ENCODE measurements at places on chromosomes 5 and 9. TPM values are rescaled to one million over a fixed set of nuclear protein-coding genes. Genes with fewer than 3 reads are reported as not detected.

DNA sequence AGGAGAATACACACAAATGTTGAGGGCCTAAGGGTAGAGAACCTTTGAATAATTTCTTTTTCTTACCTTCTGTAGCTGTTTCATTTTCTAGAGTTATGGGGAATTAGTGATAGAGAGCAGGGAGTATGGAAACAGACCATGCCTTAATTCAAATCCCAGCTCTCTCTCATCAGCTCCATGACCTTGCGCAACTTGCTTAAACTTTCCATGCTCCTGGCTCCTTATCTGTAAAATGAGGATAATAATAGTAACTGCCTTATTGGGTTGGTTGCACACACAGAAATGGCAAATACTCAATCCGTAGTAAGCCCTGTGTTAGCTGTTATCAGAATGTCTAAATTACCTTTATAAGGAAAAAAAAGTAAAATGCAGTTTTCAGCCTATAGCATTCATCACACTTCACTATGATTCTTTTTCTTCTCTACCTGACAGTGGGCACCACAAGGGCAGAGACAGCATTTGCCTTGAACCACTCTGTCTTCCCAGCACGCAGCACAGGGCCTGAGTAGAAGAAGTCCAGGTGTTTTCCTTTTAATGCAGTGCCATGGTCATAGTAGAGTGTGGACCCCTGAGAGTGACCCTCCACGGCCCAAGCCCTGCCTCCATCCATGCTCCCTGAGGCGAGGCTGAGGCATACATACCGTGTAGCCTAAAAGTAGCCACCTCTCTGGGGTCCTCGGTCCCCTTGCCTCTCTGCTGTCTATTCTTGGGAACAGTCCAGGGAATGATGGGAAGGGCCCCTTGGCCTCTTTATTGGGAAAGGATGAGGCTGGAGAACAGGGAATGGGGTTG, 17.4 kb downstream of the C5orf15 start:
- no peak for DNase-seq
- no peak overlapping the region for H3K27ac ChIP-seq
- no peaks in the 10 kb centered on the region for H3K4me1 ChIP-seq
- no peaks in the 10 kb centered on the region for H3K36me3 ChIP-seq
- H3K4me3 ChIP-seq: no peak overlapping the region
- H3K27me3 ChIP-seq: no peaks in the 10 kb centered on the region

DNA sequence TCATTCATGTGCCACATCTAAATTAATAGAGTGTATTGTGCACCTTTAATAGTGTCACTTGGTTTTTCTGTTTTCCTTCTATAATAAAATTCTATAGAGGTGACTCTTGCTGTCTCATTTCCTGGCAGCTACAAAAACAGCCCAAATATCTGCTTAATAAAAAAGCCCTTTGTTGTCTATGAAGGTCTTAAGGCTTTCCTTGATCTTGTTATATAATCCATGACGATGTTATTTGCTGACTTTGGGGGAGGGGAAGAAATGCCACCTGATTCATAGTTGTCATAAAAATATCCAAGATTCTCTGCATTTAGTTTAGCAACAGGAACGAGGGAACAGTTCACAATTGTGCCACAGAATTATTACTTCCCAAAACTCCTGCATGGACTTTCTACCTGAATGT, 31.3 kb downstream of the CPEB4 start:
- peak overlapping the region; percentile 78 for H3K27ac ChIP-seq
- H3K4me3 ChIP-seq: no peak overlapping the region
- peaks cover 56% of the 10 kb centered on the region for H3K4me1 ChIP-seq
- H3K27me3 ChIP-seq: no peaks in the 10 kb centered on the region
- H3K36me3 ChIP-seq: peaks cover 2% of the 10 kb centered on the region

FGF1 gene
- 0.20 TPM for total RNA-seq

DNA sequence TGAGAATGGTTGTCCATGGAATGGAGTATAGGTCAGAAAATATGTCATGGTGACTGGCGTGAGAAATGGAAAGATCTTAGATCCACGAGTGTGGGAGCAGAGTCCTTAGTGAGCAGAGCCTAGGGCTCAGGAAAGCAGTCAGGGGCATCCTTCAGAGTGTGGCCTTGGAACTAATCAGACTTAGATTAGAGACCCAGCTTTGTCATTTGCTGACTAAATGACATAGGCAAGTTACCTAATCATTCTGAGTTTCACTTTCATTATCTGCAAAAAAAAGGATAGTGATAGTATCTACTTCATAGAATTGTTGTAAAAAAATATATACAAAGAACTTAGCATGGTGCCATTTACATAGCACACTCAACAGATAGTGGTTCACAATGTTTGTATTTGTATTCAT, 24.3 kb upstream of the SLIT3 start:
- no peak for DNase-seq
- no peaks in the 10 kb centered on the region for H3K36me3 ChIP-seq
- H3K4me1 ChIP-seq: no peaks in the 10 kb centered on the region
- H3K27me3 ChIP-seq: peaks cover 3% of the 10 kb centered on the region
- no peak overlapping the region for H3K4me3 ChIP-seq

GRCh38 chr9:4145482-4145881, 154.4 kb downstream of the GLIS3 start:
- peaks cover 10% of the 10 kb centered on the region for H3K4me1 ChIP-seq
- no peaks in the 10 kb centered on the region for H3K36me3 ChIP-seq
- H3K4me3 ChIP-seq: no peak overlapping the region
- peak overlapping the region; percentile 62 for H3K27ac ChIP-seq
- DNase-seq: no peak

- no peaks in the 10 kb centered on the region for H3K4me1 ChIP-seq
- H3K36me3 ChIP-seq: no peaks in the 10 kb centered on the region
- H3K27me3 ChIP-seq: no peaks in the 10 kb centered on the region
- no peak overlapping the region for H3K27ac ChIP-seq
- DNase-seq: no peak
These were observed 133.0 kb upstream of the FAM120A start for GRCh38 chr9:93318480-93318879.

DNA sequence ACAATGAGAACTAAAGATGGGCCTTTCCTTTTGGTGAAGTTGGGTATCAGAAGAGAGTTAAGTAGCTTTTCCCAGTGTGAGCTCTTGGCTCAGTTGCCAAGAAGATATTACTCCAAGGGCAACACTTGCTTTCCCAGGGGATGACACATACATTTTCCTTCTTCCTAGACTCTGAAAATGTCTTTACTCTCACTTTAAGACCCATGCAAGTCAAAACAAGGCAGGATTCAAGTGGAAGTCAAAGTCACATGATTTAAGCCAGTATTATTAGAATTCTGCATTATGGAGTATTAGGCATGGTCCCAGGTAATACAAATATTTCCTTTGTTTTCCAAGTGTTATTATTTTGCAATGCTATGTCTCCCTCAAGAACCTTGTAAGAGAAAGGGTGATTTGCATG, 175.1 kb downstream of the PPP2R2B start:
- no peak for DNase-seq
- H3K4me1 ChIP-seq: no peaks in the 10 kb centered on the region
- no peak overlapping the region for H3K4me3 ChIP-seq
- no peaks in the 10 kb centered on the region for H3K36me3 ChIP-seq
- no peaks in the 10 kb centered on the region for H3K27me3 ChIP-seq
- H3K27ac ChIP-seq: no peak overlapping the region

NKD2 gene
- total RNA-seq: 1.8 TPM

GRCh38 chr9:125674981-125675973, 31.7 kb downstream of the MAPKAP1 start:
- H3K36me3 ChIP-seq: no peaks in the 10 kb centered on the region
- H3K27ac ChIP-seq: no peak overlapping the region
- DNase-seq: no peak

DNA sequence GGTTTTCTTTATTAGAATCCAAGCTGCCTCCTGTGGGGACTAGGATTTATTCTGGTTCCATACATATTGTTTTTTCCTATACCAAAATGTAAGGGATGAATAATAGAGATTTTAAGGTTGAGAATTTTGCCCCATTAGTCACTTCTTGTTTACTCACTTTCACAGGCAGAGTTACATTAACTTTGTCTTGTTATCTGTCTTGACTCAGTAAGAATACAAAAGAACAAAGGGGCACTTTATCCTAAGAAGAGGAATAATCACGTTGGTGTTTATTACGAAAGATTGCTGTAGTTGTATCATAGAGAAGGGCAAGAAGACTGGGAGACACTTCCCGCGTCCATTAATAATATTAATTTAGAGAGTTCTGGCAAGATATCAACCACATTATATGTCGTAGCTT, 599.7 kb upstream of the FTMT start:
- no peak overlapping the region for H3K4me3 ChIP-seq

DRD1 gene
- not detected for total RNA-seq

GRCh38 chr9:136688274-136689107, 1.2 kb upstream of the AGPAT2 start:
- DNase-seq: no peak
- no peaks in the 10 kb centered on the region for H3K27me3 ChIP-seq
- H3K4me1 ChIP-seq: peaks cover 41% of the 10 kb centered on the region
- no peaks in the 10 kb centered on the region for H3K36me3 ChIP-seq

DNA sequence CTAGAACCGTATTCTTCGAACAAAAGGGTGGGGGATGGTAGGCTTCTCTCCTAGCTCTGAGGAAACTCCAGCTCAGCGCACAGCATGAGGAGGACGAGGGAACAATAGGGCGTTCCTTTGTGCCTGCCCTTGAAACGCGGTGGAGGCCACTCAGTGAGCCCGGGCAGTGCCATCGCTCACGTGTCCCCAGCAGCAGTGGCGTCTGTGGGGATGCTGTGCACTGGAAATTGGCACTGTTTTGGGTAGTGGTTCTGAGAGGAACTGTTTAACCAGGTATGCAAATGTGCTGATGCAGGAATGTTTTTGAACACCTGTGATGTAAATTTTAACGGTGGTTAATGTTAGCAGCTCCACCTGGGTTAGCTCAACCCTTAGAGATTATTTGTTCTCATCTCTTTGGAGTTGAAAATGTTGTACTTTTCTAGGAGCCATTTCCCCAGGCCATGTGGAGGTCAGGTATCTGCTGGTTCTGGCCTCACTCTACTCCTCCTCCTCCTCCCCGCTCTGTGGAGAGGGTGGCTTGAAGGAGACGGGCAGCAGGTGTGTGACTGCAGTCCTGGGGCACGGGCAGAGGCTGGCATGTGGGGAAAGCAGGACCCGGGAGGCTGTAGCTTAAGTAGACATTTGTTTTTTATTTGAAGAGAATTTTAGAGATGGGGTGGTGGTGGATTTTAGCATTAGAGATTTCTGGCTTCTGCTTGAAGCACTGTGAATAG, 48.3 kb downstream of the EHMT1 start:
- H3K27ac ChIP-seq: no peak overlapping the region
- H3K27me3 ChIP-seq: no peaks in the 10 kb centered on the region
- no peak for DNase-seq
- peaks cover 4% of the 10 kb centered on the region for H3K4me1 ChIP-seq
- no peak overlapping the region for H3K4me3 ChIP-seq

HMCN2 gene
- 1.2 TPM for total RNA-seq

GRCh38 chr9:28014212-28014611, 440.9 kb upstream of the C9orf72 start:
- H3K36me3 ChIP-seq: no peaks in the 10 kb centered on the region
- no peak for DNase-seq
- H3K4me1 ChIP-seq: no peaks in the 10 kb centered on the region
- no peaks in the 10 kb centered on the region for H3K27me3 ChIP-seq
- no peak overlapping the region for H3K4me3 ChIP-seq
- H3K27ac ChIP-seq: no peak overlapping the region

DNA sequence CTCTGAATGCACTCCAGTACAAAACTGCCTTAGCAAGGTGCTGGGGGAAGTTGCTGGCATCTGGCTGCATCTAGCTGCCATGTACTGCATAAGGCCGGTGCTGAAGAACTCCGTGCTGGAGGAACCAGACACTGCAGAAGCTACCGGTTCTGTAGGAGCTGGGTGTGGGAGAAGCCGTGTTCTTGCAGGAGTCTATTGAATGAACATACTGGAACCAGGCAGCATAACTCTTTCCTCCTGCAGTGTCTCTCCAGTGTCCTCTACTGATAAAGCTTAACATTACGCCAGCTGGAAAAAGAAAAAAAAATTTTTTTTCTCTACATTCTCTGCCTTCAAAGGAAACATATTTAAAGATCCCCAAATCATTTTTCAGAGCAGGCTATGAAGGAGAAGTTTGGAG, 38.5 kb downstream of the VPS13A start:
- no peaks in the 10 kb centered on the region for H3K36me3 ChIP-seq
- no peak for DNase-seq
- no peaks in the 10 kb centered on the region for H3K4me1 ChIP-seq
- H3K27ac ChIP-seq: no peak overlapping the region
- H3K27me3 ChIP-seq: no peaks in the 10 kb centered on the region
- no peak overlapping the region for H3K4me3 ChIP-seq

ASTN2 gene
- total RNA-seq: 6.6 TPM

COQ4 gene
- 37.7 TPM for total RNA-seq

DNA sequence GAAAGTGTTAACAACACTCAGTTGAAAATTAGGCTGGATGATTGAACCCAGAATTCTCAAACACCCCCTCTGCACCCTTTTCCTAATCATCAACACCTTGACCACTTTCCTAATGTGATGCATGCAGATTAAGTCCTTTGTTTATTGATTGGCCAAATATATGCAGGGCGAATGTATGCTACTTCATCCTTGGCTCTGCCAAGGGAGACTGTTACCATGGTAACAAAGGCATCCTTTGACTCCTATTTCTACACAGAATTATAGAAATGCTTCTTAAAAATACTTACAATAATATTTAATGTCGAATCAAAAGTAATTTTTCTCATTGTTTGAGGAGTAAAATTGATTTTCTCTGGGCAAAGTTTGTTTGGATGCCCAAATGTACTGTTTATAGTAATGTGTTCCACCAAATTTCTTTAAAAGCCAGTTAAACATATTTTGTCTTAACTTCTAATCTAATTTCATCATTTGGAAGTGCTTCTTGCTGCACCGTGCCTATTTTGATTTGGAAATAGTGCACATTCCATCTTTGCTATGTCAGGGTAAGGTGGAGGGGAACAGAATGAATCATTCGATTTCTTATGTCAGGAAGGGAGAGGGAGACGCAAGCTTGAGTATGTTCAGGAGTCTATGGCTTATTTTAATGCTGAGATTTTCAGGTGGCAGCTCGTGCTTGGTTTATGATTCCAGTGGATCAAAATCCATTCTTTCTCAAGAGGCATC, 1384.3 kb upstream of the WWC1 start:
- no peaks in the 10 kb centered on the region for H3K36me3 ChIP-seq
- H3K4me1 ChIP-seq: no peaks in the 10 kb centered on the region
- DNase-seq: no peak
- H3K27me3 ChIP-seq: no peaks in the 10 kb centered on the region
- no peak overlapping the region for H3K4me3 ChIP-seq
- no peak overlapping the region for H3K27ac ChIP-seq

DNA sequence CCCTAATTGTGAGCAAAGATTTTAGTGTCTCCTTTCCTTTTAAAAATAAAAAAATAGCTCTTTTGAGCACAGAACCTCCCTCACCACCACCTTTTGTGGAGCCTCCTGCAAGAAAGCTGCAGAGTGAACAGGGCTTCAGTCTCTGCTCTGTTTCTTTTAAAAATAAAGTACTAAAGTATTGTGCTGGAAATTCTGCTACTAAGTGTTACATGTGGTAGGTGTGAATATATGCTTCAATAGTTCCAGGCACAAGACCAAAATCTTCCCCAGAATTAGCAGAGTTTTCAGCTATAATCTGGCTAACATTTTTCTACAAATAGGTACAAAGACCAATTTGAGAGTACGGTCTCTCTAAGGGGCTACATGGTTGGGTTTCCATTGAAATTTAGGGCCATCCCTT, 40.3 kb upstream of the NFIB start:
- DNase-seq: no peak
- H3K36me3 ChIP-seq: no peaks in the 10 kb centered on the region
- no peak overlapping the region for H3K27ac ChIP-seq
- no peak overlapping the region for H3K4me3 ChIP-seq
- no peaks in the 10 kb centered on the region for H3K27me3 ChIP-seq
